T-helper 17 cell (primary cell): ENCODE measurements at places on chromosomes 6 and 20. TPM values are rescaled to one million over a fixed set of nuclear protein-coding genes. Genes with fewer than 3 reads are reported as not detected.

DNA sequence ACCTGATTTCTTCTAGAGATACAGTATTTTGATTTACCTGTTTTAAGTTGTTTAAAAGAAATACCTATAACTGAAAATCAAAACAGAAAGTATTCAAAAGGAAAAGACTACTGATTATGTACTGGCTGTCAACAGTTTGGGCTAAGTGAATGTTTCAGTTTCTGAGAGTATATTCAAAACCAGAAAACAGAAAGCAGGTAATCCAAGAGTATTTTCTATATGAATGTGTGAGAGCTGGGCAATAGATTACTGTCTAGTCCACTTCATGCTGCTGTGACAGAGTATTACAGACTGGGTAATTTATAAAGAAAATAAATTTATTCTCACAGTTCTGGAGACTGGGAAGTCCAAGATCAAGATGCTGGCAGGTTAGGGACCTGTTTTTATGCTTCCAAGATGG is 261.0 kb downstream of the ARHGAP18 start:
- DNase-seq: no peak
- H3K36me3 ChIP-seq: no peaks in the 10 kb centered on the region
- no peaks in the 10 kb centered on the region for H3K27me3 ChIP-seq
- no peak overlapping the region for H3K4me3 ChIP-seq

Gene VSTM2L
- not detected for total RNA-seq

Gene BEND6
- total RNA-seq: not detected

GRCh38 chr6:169846286-169847056 is 95.0 kb downstream of the ERMARD start:
- no peaks in the 10 kb centered on the region for H3K4me1 ChIP-seq
- DNase-seq: no peak
- H3K27ac ChIP-seq: no peak overlapping the region
- no peak overlapping the region for H3K4me3 ChIP-seq
- H3K36me3 ChIP-seq: no peaks in the 10 kb centered on the region
- peaks cover 48% of the 10 kb centered on the region for H3K27me3 ChIP-seq

Gene TMEM242
- total RNA-seq: 12.4 TPM

DNA sequence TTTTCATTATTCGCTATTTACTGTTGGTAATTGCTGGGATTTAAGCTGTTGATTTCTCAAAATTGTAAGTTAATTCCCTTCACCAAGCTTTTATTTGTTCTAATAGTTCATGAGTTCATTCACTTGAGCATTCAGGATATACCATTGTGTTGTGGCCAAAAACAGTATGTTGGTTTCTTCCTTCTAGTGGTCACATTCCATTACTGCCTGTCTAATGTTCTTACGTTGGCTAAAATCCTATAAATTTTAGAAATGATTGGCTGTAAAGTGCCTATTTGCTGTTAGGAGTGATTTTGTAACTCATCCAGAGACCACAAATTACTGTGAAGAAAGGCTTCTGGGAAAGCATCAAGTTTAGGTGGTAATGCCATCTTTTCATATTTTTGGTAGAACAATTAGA is 76.3 kb downstream of the FARS2 start:
- H3K27ac ChIP-seq: no peak overlapping the region
- H3K27me3 ChIP-seq: no peaks in the 10 kb centered on the region
- no peak overlapping the region for H3K4me3 ChIP-seq
- DNase-seq: no peak
- peaks cover 26% of the 10 kb centered on the region for H3K4me1 ChIP-seq

GRCh38 chr20:18466574-18466893 is 296 bp downstream of the DZANK1 start:
- DNase-seq: no peak
- H3K36me3 ChIP-seq: peaks cover 2% of the 10 kb centered on the region
- H3K4me1 ChIP-seq: peaks cover 13% of the 10 kb centered on the region
- no peaks in the 10 kb centered on the region for H3K27me3 ChIP-seq

DNA sequence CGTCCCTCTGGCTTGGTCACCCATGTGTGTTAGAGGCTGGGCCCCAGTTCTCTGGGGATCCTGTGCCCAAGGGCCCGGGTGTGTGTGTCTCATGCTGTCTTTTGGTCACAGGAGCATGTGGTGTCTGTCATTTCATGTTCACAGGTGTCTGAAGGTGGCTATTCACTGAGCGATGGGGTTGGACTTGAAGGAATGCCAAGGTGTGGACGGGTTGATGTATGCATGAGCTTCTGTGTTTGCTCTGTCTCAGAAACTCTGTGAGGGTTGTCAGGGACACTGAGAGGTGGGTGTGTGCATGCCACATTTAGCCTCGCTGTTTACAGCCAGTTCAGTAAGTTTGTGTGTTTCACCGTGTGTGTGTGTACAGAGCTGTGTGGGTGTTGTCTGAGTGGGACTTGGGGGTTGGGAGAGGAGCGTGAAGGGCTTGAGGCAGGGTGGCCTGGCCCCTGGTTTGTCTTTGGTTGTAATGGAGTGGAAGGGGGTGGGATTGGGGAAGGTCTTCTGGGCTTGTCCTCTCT is 1.2 kb downstream of the DDR1 start:
- peak overlapping the region; percentile 90 for H3K4me3 ChIP-seq
- no peak for DNase-seq
- H3K27me3 ChIP-seq: peaks cover 13% of the 10 kb centered on the region
- peaks cover 29% of the 10 kb centered on the region for H3K4me1 ChIP-seq

DNA sequence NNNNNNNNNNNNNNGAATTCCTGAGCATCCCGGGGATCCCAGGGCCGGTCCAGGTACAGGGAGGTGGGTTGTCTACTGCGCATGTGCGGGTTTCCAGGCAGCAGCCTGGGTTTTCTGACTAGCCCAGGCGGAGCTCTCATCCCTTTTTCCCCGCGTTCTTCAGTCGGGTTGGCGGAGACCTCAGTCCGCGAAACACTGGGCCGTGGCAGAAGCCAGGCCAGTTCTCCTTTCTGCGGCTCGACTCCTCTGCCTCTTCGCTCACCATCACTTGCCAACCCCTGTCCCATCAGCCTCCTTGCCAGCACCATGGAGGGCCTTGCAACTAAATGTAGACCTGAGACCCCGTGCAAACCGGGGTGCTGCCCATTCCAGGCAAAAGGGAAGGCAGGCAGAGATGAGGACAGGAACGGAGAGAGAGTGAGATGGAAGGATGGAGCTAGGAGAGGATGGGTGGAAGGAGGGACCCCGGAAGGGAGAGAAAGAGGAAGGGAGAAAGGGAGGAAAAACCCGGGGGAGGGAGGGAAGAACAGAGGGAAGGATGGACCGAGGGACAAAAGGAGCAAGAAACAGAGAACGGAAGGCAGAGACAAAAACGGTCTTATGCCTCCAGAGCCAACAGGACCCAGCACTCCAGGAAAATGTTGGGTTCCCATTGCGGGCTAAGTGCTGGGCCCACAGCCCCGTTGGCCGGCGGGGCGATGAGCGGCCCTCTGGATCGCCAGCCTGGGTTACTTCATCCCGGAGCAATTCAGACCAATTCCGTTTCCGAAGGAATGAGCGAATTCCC is 445.4 kb upstream of the DEFB115 start:
- no peaks in the 10 kb centered on the region for H3K4me1 ChIP-seq
- no peak overlapping the region for H3K4me3 ChIP-seq
- H3K36me3 ChIP-seq: no peaks in the 10 kb centered on the region
- no peak overlapping the region for H3K27ac ChIP-seq
- DNase-seq: no peak
- H3K27me3 ChIP-seq: no peaks in the 10 kb centered on the region

GRCh38 chr6:148566664-148567350 is 180.0 kb upstream of the UST start:
- peaks cover 27% of the 10 kb centered on the region for H3K27me3 ChIP-seq
- no peak for DNase-seq
- H3K27ac ChIP-seq: no peak overlapping the region
- peaks cover 14% of the 10 kb centered on the region for H3K4me1 ChIP-seq
- no peak overlapping the region for H3K4me3 ChIP-seq

GRCh38 chr20:38369389-38369788 is 23.1 kb downstream of the LBP start:
- H3K4me3 ChIP-seq: no peak overlapping the region
- H3K36me3 ChIP-seq: no peaks in the 10 kb centered on the region
- DNase-seq: no peak
- H3K4me1 ChIP-seq: no peaks in the 10 kb centered on the region
- peaks cover 10% of the 10 kb centered on the region for H3K27me3 ChIP-seq
- no peak overlapping the region for H3K27ac ChIP-seq

Gene FUCA2
- 8.3 TPM for total RNA-seq

Gene LY86
- 0.73 TPM for total RNA-seq

GRCh38 chr20:44409132-44409600 is 53.7 kb downstream of the HNF4A start:
- no peaks in the 10 kb centered on the region for H3K4me1 ChIP-seq
- H3K27me3 ChIP-seq: peaks cover 32% of the 10 kb centered on the region
- H3K27ac ChIP-seq: no peak overlapping the region
- no peak overlapping the region for H3K4me3 ChIP-seq
- DNase-seq: no peak
- H3K36me3 ChIP-seq: no peaks in the 10 kb centered on the region

DNA sequence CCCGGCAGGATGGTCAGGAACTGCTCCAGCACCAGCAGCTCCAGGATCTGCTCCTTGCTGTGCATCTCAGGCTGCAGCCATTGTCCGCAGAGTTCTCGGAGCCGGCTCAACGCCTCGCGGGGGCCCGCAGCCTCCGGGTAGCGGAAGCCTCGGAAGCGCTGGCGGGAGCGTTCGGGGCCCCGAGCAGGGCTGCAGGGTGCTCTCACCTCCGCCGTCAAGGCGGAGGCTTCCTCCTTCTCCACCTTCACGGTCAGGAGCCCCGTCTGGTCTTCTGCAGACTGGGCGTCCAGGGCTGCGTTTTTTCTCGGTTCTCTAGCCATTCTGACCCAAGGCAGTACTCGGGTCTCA is 434 bp downstream of the ZKSCAN4 start:
- H3K4me3 ChIP-seq: peak overlapping the region; percentile 99
- H3K27ac ChIP-seq: peak overlapping the region; percentile 95
- H3K4me1 ChIP-seq: peaks cover 23% of the 10 kb centered on the region
- peaks cover 3% of the 10 kb centered on the region for H3K36me3 ChIP-seq
- no peaks in the 10 kb centered on the region for H3K27me3 ChIP-seq

Gene GPR31
- total RNA-seq: not detected

Gene CYP24A1
- total RNA-seq: 0.22 TPM

Gene TINAG
- not detected for total RNA-seq

DNA sequence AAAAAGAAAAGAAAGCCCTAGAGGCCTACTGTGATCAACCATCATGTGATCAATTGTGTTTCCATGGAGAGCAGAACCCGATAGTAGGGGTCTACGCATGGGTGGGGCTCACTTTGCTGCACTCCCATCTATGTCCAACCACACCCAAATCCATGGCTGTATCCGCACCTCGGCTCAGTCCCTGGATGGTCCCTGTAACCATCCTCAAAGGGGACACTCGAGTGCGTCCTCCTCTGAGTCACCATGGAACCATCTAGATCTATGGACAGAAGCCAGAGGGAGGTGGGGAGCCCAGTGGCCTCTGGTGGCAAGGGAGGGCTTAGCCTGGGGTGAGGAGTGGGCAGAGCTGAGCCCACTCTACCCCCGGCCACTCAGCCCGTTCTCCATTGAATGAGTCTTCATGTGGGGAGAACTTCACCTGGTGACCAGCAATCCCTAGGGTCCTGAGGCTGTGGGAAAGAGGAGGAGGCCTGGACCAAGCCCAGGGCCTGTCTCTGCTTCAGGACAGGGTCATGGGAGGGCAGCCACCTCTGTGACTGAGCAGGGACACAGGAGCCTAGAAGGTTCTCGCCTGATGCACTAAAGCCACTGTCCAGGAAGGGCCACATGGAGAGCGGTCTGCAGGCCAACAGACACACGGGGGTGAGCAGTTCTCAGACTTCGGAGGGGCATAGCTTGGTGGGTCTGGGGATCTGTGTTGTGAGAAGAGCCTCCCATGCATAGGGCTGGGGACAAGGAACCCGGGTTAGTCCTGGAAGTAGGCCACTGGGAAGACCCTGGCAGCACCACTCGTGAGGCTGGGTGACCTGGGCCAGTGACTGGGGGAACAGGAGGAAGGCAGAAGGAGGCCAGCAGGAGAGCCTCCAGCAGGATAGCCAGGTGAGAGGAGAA is 19.3 kb downstream of the RAET1L start:
- no peak for DNase-seq
- peak overlapping the region; percentile 95 for H3K27ac ChIP-seq
- peak overlapping the region; percentile 94 for H3K4me3 ChIP-seq
- H3K27me3 ChIP-seq: peaks cover 31% of the 10 kb centered on the region
- peaks cover 34% of the 10 kb centered on the region for H3K4me1 ChIP-seq
- H3K36me3 ChIP-seq: no peaks in the 10 kb centered on the region

DNA sequence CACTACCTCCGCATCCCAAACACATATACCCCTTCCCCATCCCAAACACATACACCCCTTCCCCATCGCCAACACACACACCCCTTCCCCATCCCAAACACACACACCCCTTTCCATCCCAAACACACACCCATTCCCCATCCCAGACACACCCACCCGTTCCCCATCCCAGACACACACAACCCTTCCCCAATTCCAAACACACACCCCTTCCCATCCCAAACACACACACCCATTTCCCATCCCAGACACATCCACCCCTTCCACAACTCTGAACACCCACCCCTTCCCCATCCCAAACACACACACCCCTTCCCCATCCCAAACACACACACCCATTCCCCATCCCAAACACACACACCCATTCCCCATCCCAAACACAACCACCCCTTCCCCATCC is 314.5 kb downstream of the KIF16B start:
- H3K27me3 ChIP-seq: no peaks in the 10 kb centered on the region
- no peak overlapping the region for H3K4me3 ChIP-seq
- H3K27ac ChIP-seq: no peak overlapping the region
- DNase-seq: no peak
- peaks cover 2% of the 10 kb centered on the region for H3K4me1 ChIP-seq
- no peaks in the 10 kb centered on the region for H3K36me3 ChIP-seq

- no peak overlapping the region for H3K27ac ChIP-seq
- H3K27me3 ChIP-seq: no peaks in the 10 kb centered on the region
- no peak for DNase-seq
- H3K4me3 ChIP-seq: no peak overlapping the region
- no peaks in the 10 kb centered on the region for H3K4me1 ChIP-seq
- no peaks in the 10 kb centered on the region for H3K36me3 ChIP-seq
Measured at GRCh38 chr6:34447910-34448309, 18.0 kb upstream of the PACSIN1 start.

Gene ZSWIM3
- total RNA-seq: 1.2 TPM

DNA sequence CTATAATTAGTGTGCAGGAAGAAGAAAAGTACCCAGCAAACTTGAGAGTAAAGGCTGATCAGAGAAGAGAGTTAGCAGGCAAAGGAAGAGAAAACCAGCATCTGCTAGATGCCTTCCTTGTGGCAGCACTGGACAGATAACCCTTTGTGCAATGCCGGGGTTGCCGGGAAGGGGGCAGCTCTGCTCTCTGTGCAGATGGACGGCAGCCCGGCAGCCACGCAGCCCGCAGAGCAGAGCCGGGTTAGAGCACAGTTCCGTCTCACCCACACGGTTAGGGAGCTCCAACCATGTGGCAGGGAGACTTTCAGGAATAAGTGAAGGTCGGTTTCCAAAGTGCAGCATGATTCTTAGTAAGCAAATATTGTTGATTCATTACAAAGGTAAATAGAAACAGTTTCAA is 80.0 kb upstream of the RPS6KA2 start:
- peak overlapping the region; percentile 73 for H3K27ac ChIP-seq
- H3K27me3 ChIP-seq: peaks cover 25% of the 10 kb centered on the region
- H3K36me3 ChIP-seq: peaks cover 4% of the 10 kb centered on the region
- no peak for DNase-seq

Gene ENPP5
- total RNA-seq: 0.16 TPM

- H3K27ac ChIP-seq: no peak overlapping the region
- H3K4me3 ChIP-seq: no peak overlapping the region
- H3K36me3 ChIP-seq: peaks cover 9% of the 10 kb centered on the region
- H3K27me3 ChIP-seq: no peaks in the 10 kb centered on the region
- DNase-seq: no peak
Measured at GRCh38 chr6:41058783-41059181, 5.8 kb downstream of the APOBEC2 start.

GRCh38 chr6:116695401-116695800 is 14.4 kb downstream of the KPNA5 start:
- no peak for DNase-seq
- peaks cover 7% of the 10 kb centered on the region for H3K36me3 ChIP-seq
- H3K27ac ChIP-seq: peak overlapping the region; percentile 3

Gene OR12D2
- total RNA-seq: not detected

Gene EIF6
- total RNA-seq: 43.6 TPM

Gene BPIFB3
- not detected for total RNA-seq
